ENCODE measurements at places on chromosomes 2 and 18. TPM values are rescaled to one million over a fixed set of nuclear protein-coding genes. Genes with fewer than 3 reads are reported as not detected.
A peak's percentile ranks its signal among the peaks of the same experiment; 100 is the strongest.

DNA sequence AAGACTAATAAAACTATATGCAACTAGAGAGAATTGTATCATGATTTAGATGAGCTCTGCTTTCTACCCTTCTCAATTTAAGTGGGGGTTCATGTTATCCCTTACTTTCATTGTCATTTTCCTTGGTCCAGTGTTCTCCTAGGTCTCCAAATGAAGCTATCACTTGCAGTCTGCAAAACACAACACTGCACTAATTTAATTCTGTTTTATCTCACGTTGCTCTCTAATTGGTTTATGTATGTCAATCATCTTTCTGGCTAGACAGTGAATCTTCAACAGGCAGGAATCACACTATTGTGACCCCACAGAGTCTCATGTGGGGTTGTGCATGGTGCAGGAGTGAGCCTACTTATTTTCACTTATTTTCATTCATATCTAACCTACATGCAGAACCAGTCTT, 348.3 kb upstream of the SYT4 start:
- DNase-seq: no peak

DNA sequence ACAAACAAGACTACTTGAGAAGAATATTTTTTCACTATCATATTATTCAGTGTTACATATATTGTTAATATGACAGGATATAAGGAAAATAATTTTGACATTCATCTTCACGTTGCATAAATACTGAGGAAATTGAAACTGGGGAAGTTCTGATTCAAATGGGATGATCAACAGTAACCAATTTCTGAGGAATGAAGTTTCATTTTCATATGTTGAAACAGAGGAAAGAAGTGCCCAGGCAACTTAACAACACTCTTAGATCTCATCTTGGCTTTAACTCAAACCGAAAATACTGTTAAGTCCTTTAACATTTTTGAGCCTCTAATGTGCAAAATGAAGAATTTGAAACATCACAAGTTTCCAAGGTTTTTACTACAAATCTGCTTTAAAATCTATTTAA, 612.2 kb upstream of the VRK2 start:
- no peak for DNase-seq

GRCh38 chr2:235803028-235803427, 309.2 kb downstream of the AGAP1 start:
- peak; percentile 55 for DNase-seq

- no peak for DNase-seq
Measured at GRCh38 chr2:239726631-239727181, 298.4 kb downstream of the NDUFA10 start.

GRCh38 chr2:226295681-226296080, 503.9 kb downstream of the IRS1 start:
- no peak for DNase-seq

DNA sequence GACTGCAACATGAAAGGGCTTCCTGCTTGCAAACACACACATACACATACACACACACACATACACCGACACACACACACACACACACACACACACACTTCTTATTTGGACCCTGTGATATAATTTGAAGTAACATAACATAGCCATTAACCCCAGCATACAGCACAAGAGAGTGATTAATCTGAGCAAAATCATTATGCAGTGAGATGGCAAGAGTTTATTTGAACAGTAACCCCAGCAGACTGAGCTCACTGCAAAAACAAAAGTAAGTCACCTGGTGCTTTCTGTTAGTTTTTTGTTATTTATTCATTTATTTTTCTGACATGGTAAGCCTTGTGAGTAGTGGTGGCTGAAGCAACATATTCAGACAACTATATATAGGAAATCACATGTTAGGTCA, 93.7 kb downstream of the NOL4 start:
- DNase-seq: no peak

GRCh38 chr2:16908656-16909055, 243.0 kb upstream of the CYRIA start:
- no peak for DNase-seq

DNA sequence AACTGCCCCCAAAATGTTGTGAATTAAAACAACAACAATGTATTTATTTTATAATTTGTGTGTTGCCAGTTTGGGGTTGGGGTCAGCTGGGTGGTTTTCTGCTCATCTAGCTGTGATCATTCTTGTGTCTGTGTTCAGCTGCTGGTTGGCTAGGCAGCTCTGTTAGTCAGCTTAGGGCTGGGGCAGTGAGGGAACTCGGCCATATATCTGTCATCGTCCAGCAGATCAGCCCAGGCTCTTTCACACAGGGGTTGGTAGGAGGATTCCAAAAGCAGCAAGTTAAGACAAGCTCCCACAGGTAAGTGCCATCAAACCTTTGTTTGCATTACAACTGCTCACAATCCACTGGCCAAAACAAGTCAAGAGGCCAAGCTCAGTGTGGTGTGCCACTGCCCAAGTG, 121.5 kb downstream of the LPIN1 start:
- DNase-seq: no peak

C1QL2 gene
- not detected for total RNA-seq

AP1S3 gene
- 4.4 TPM for total RNA-seq

SOX11 gene
- total RNA-seq: not detected

NFATC1 gene
- 17.0 TPM for total RNA-seq

All from dermis blood vessel endothelial cell (primary cell).